NCI-H1930 (cell line): ENCODE measurements at places on chromosomes 16 and 17.

DNA sequence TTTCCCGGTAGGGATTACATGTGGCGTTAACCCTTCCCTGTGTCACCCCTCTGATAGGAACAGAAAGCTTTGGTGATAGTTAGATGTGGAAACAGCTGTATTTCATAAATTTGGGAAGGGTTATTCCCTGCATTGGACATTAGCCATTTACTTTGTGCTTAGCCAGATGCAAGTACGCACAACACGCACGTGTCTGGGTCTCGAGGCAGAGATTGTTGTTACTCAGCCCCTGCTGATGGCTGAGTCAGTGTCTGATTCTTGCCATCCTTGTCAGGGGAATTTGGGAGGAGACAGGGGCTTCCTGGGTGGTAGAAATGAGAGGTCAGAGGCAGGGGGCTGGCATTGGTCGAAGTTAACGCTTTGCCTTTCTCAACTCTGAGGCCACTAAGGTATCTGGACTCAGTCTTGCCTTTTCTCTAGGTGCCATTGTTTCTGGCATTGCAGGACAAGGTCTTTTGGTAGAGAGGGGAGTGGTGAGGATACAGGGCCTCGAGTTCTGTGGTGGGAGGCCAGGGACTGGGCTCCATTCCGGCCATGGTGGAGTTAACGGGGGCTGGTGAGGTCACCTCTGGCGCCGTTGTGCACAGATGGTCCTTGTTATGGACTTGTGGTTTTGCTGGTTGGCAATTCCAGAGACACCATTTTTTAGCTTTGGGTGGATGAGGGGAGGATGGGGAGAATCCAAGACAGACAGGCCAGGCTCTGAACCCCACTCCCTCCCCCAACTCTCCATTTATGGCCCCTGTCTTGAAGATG, 8.2 kb downstream of the MMP2 start:
- no peak for DNase-seq

DNA sequence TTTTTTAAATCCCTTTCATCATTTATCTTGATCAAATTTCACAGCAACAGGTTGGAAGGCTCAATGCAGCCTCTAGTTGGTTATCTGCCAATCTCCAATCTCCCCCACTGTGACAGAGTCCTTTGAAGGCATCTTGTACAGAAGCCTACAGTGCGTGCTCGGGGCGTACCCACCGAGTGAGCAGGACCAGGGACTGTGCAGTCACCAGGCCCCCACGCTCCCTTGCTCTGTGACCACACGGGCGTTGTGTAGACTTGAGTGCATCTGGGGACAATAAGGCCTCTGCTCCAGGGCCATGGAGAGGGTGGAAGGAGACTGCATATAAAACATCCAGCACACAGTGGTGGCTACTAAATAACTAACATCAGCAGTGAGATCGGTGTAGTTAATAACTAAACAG, 63.4 kb downstream of the GTF3C1 start:
- DNase-seq, result no peak

- DNase-seq, result no peak
Observed at GRCh38 chr17:81901167-81902022, 643 bp upstream of the NPB start.

- DNase-seq, result no peak
Observed at GRCh38 chr17:56737421-56738161, 96.1 kb downstream of the C17orf67 start.

DNA sequence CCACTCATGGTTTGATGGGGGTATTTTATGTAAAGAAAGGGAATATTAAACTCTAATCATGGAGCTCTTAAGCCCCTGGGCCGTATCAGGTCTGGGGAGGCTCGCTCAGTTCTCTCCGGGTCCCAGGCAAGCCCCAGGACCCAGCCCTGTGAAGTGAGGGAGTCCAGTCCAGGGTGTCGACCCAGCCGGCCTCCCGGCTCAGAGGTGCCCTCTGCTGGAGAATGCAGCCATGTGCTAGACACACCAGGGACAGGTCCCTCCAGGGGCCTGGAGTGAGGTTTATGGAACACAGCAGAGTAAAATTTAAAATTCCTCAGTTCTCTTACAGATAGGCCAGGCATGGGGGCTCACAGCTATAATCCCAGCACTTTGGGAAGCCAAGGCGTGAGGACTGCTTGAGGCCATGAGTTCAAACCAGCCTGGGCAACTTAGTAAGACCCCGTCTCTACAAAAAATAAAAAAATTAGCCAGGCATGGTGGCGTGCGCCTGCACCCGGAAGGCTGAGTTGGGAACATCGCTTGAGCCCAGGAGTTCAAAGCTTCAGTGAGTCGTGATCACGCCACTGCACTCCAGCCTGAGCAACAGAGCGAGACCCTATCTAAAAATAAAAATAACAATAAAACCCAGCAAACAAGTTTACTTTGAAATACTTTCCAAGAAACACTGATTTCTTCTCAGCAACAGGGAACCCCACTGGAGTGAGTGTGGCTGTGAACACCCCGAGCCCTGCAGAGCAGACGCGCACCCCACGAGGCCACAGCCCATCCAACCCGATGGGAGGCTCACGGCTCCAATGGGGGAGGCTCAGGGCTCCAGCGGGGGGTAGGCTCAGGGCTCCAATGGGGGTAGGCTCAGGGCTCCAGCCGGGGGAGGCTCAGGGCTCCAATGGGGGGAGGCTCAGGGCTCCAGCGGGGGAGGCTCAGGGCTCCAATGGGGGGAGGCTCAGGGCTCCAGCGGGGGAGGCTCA, 72.2 kb downstream of the ZNF778 start:
- DNase-seq, result peak; percentile 12

DNA sequence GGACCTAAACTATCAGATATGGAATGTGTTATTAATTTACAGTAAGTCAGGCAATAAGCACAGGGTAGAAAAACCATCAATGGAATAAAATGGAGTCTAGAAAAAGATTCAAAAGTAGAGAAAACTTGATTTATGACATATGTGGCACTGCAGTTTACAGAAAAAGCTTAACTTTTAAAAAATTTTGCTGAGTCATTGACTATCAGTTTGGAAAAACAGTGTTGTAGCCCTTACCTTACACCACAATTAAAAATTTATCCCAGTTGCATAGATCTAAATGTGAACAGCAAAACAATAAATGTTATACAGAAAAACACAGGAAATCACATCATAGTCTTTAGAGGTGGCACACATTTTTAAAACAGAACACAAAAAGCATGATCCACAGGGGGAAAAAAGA, 108.5 kb downstream of the USP22 start:
- no peak for DNase-seq

GRCh38 chr16:58348986-58349385, 43.3 kb upstream of the GINS3 start:
- DNase-seq, result no peak

- no peak for DNase-seq
Observed at GRCh38 chr17:29625037-29625750, 2.5 kb upstream of the CORO6 start.
